ENCODE measurements at places on chromosomes 4 and X.
A peak's percentile ranks its signal among the peaks of the same experiment; 100 is the strongest.

- no peak for DNase-seq
Measured at GRCh38 chr4:9835430-9835829, 54.0 kb downstream of the DRD5 start.

DNA sequence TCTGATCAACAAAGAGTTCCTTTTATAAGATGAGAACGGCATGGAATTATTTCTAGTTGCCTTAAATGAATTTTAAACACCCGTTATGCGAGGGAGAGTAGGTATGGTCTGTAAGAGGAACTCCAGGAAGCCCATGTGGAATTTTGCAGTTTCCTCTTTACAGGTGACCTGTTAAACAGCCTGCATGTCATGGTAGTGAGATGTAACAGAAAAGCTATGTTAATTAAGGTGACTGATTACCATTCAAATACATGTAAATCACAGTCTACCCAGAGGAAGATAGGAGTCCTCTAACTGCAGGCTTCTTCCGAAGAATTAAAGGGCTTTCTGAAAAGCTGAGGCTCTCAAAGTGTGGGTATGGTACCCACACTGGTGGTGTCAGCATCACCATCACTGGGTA, 163.6 kb downstream of the CBR4 start:
- no peak for DNase-seq

DNA sequence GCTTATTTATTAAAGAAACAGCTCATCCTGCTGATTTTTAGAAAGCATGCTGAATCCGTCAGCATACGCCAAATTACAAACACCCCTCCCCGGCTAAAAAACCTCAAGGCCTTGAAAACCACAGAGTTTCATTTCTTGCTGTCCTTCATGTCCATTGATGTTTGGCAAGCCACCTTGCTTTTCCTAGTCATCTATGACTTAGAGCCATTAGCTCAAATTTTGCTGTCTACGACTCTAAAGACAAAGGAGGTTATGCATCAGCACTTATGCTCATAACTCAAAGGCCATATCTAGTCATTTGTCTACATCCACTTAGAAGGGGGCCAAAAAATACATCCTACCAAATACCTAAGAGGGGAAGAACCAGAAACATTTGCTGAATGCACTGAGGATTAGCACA, 925.1 kb downstream of the PCDH7 start:
- no peak for DNase-seq

GRCh38 chr4:51931461-51931860, 88.5 kb downstream of the DCUN1D4 start:
- DNase-seq = peak; percentile 19

GRCh38 chr4:94338681-94339351, 3.8 kb downstream of the HPGDS start:
- DNase-seq = no peak
